Activated CD8-positive, alpha-beta memory T cell treated with anti-CD3 and anti-CD28 coated beads for 1 hour (primary cell): ENCODE measurements at places on chromosomes 13 and 19.

- DNase-seq: no peak
Observed at GRCh38 chr19:1685046-1685445, 32.6 kb upstream of the TCF3 start.

DNA sequence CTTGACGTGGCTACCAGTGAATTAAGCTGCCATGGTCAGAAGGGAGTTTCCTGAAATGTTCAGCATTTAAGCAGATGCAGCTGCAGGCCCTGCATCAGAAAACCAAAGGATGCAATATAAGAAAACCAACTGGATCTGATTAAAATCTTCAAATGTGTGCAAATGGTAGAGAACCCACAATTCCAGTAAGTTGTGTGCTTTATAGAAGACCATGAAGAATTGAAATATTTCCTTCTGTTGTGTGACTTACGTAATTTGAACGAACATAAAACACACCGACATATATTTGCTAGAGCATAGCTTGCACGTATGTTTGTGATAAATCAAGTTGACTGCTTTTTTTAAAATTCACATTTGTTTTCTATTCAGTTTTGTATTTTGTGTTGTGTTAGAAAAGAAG lies 191.4 kb downstream of the COL4A1 start:
- DNase-seq: no peak

GRCh38 chr13:90627813-90628212 lies 719.7 kb upstream of the MIR17HG start:
- DNase-seq: no peak

GRCh38 chr13:46058268-46058667 lies 5.7 kb upstream of the ZC3H13 start:
- no peak for DNase-seq

DNA sequence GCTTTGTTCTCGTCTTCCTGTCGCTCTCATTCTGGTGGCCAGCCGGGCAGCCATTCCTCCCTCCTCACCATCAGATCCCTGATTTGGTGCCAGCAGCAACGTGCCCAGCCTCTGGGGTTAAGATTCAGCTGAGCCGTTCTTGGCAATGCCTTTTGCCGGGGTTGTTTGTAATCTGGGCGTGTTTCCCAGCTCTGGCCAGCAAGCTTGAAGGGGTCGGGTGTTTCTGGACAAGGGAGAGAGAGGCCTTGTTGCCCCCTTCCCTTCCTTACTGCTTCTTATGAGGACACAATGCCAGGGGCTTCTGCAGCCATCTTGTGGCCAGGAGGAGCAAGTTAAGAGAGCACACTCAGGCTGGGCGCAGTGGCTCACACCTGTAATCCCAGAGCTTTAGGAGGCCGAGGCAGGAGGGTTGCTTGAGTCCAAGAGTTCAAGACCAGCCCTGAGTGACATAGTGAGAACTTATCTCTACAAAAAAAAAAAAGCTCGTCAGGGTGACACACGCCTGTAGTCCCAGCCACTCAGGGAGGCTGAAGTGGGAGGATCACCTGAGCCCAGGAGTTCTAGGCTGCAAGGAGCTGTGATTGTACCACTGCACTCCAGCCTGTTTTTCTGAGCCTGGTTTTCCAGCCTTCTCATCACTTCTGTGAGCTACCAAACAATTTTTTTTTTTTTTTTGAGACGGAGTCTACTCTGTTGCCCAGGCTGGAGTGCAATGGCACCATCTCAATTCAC lies 10.7 kb upstream of the CRTC1 start:
- DNase-seq: no peak

DNA sequence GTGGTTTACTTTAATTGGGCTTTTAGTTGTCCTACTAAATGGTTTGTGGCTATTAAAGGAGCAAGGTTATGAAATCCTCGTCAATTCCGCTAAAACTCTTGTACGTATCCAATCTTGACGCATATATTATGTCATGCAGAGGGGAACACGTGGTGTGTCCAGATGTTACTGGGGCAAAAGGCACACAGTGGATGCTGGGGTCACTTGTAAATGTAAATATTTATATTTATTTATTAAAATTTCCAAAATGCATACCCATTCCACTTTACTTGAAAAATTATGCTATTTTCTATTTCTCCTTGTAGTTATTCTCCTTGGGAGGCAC lies 36.7 kb upstream of the SLC46A3 start:
- no peak for DNase-seq
